ENCODE measurements at places on chromosomes 1 and 21.

DNA sequence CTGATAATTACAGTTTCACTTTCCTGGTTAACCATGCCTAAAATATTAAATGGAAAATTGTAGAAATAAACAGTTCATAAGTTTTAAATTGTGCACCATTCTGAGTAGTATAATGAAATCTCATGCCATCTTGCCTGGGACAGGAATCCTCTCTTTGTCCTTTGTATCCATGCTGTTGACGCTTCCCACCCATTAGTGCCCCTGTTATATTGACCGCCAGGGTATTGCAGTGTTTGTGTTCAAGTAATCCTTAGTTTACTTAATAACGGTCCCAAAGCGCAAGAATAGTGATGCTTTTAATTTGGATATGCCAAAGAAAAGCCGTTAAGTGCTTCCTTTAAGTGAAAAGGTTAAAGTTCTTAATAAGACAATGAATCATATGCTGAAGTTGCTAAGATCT, 41.7 kb downstream of the RPRD2 start:
- DNase-seq = no peak

DNA sequence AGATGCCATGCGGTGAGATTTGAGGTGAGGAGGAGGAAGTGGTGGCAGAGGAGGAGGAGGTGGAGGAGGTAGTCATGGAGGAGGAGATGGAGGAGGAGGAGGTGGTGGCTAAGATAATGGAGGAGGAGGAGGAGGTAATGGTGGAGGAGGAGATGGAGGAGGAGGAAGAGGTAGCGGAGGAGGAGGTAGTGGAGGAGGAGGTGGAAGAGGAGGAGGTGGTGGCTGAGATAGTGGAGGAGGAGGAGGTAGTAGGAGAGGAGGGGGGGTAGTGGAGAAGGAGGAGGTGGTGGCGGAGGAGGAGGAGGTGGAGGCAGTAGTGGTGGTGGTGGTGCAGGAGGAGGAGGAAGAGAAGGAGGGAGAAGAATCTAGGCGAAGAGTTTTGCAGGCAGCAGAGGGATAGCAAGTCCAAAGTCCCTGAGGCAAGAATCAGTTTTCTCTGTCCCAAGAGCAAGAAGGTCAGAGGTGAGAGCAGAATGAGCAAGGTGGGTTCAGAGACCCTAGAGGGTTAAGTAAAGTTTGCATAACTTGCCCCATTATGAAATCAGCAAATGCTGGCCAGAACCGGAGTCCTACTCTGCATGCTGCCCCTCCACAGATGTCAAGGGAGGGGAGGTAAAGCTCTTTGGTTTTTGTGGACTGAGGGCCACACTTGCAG, 38.9 kb upstream of the GNPAT start:
- DNase-seq = no peak

DNA sequence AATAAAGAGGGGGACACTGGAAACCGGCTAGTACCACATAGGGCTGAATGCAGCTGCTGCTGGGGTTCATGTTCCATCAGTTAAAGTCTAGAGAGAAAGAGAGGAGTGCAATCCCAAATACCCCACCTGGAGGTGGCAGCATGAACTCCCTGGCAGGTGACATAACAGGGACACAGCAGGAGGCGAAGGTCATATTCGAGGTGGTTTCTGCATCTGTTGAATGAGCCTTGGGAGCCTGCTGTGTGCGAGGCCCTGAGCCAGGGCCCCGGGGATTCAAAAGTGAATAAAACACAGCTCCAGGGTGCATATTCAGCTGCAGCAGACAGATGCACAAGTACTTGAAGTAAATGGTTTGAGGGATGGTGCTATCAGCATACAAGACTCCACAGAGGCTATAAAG, 456.8 kb downstream of the SETD4 start:
- no peak for DNase-seq

DNA sequence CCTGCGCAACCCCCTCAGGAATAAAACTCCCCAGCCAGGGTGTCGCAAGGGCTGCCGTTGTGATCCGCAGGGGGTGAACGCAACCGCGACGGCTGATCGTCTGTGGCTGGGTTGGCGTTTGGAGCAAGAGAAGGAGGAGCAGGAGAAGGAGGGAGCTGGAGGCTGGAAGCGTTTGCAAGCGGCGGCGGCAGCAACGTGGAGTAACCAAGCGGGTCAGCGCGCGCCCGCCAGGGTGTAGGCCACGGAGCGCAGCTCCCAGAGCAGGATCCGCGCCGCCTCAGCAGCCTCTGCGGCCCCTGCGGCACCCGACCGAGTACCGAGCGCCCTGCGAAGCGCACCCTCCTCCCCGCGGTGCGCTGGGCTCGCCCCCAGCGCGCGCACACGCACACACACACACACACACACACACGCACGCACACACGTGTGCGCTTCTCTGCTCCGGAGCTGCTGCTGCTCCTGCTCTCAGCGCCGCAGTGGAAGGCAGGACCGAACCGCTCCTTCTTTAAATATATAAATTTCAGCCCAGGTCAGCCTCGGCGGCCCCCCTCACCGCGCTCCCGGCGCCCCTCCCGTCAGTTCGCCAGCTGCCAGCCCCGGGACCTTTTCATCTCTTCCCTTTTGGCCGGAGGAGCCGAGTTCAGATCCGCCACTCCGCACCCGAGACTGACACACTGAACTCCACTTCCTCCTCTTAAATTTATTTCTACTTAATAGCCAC, 696 bp downstream of the TGFB2 start:
- DNase-seq = peak; percentile 80

GRCh38 chr1:171785766-171786165, 4.3 kb downstream of the METTL13 start:
- DNase-seq = no peak

- DNase-seq = no peak
These were observed 10.8 kb downstream of the NHLH1 start for GRCh38 chr1:160377585-160378206.

- DNase-seq = peak; percentile 61
These were observed 89.1 kb upstream of the USP24 start for GRCh38 chr1:55304229-55304740.

DNA sequence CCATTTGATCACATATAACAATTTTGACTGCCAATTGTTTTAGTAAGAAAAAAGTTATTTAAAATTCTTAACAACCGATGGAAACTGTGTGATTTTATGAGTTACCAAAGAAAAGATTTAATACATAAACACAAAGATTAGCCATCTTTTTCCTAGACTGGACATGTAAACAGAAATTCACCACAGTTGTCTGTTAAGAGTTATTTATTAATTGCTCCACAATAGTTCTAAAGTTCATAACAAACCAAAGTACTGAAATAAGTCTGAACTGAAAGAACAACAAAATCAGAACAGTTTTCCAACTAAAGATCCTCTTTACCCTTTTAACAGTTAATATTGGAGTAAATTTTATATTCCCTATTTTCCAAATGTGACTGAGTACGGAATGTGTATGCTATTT, 8.6 kb downstream of the ZNF281 start:
- no peak for DNase-seq

- DNase-seq = no peak
These were observed 20.5 kb upstream of the MYBPHL start for GRCh38 chr1:109327285-109327684.

DNA sequence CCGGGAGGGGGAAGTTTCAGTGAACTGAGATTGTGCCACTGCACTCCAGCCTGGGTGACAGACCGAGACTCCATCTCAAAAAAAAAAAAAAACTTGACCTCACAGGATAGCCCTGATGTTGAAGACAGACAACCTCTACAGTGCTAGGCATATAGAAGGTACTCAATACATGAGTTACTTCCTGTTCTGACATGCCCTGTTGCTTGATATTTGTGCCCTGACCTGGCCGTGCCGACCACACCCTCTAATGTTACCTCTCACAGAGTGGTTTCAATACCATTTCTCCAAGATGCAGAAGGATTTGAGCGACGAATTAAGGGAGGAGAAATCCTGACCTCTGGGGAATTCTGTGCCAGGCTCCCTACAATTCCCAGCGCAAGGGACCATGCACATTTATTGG, 5.2 kb downstream of the PTAFR start:
- DNase-seq = no peak

DNA sequence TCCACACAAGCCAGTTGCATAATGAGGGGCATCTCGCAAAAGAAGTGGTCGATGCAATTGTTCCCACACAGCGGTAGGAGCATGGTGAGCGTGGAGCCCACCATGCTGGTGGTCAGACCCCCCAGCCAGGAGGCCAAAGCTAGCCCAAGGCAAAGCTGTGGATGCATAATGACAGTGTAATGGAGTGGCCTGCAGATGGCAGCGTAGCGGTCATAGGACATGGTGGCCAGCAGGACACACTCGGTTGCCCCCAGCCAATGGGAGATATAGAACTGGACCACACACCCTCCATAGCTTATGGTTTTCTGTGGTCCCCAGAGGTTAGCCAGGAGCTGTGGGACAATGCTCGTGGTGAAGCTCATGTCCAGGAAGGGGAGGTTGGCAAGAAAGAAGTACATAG, 4.3 kb downstream of the OR2C3 start:
- DNase-seq = no peak

DNA sequence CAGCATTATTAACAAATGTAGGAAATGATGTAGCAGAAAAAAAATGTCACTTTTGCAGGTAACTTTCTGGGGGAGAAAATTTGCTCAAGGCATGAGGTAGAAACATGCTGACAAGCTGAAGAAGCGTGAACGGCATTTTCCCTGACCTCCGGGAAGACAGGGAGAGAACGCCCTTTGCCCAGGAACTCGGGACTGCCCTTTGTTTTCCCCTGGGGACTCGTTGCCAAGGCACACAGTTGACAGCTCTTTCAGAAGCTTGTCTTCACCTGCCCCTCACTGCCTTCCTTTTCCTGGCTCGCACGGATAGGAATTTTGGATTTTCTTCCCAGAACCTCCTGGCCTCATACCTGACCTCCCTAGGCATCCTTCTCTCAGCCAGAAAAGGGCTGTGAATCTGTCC, 52.7 kb upstream of the COA6 start:
- DNase-seq = no peak

GRCh38 chr1:73517603-73518191, 680.3 kb downstream of the LRRIQ3 start:
- DNase-seq = no peak

DNA sequence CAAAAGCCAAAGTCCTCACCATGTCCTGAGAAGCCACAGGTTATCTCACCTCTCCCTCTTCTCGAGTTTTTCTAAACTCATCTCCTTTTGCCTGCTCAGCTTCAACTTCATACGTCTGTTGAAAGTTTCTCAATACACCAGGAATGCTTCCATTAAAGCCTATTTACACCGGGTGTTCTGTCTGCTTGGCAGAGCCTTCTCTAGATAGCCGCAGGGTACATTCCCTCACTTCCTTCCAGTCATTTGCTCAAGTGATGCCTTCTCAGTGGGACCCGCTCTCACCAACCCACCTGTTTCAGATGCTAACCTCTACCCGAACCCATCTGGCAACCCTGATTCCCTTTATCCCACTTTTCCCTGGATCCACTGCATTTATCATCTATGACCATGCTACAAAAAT, 257.0 kb upstream of the ADGRL2 start:
- DNase-seq = no peak

DNA sequence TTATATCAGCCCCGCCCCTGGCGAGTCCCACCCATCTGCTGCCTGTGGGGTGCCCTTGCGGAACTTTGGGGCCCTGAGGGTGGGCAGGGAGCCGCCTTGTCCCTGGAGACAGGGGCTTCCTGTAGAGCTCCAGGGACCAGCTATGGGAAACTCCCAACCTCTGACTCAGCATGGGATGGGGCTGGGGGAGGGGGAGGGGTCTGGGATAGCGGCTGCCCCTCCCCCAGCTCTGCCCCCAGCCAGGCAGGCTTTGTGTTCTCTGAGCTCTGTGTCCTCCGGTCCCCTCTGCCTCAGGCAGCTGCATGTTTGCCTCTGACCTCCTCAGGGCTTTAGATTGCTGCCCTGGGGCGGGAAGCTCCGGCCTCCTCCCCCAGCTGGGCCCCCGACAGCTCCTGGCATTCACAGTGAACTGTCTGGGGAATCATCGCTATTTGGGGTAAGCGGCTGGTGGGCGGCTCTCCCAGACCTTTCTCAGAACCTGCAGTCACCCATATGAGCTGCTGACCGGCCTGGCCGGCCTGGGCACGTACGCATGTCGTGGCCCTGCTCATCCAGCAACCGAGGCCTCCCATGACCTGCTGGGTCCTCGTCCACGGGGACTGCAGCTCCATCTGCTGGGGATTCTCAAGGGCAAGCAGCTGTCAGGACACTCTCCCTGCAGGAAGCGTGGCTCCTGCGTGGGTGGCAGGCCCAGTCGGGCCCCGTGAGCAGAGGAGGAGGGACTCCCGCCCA, 17.1 kb downstream of the ARHGEF16 start:
- peak; percentile 87 for DNase-seq
